ENCODE measurements at places on chromosomes 12 and 14.

GRCh38 chr14:95644981-95645380 lies 41.2 kb upstream of the TCL1B start:
- DNase-seq: no peak

GRCh38 chr12:12474931-12475795 lies 87.5 kb downstream of the DUSP16 start:
- DNase-seq: no peak

GRCh38 chr14:22388669-22389595 lies 200.1 kb downstream of the DAD1 start:
- DNase-seq: no peak

DNA sequence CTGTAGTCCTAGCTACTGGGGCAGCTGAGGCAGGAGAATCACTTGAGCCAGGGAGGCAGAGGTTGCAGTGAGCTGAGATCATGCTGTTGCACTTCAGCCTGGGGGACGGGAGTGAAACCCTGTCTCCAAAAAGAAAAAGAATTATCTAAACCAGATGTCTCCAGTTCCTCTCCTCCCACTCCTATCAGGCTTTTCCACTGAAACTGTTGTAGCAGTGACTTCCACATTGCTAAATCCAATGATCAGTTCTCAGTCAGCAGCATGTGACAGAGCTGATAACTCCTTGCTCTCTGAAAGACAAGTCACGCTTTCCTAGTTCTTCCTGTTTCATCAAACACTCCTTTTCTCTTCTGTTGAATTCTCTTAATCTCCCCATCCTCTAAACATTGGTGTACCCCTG lies 8.6 kb downstream of the SLC38A6 start:
- DNase-seq: no peak

- DNase-seq: no peak
Measured at GRCh38 chr12:112987561-112987960, 9.2 kb downstream of the OAS2 start.

DNA sequence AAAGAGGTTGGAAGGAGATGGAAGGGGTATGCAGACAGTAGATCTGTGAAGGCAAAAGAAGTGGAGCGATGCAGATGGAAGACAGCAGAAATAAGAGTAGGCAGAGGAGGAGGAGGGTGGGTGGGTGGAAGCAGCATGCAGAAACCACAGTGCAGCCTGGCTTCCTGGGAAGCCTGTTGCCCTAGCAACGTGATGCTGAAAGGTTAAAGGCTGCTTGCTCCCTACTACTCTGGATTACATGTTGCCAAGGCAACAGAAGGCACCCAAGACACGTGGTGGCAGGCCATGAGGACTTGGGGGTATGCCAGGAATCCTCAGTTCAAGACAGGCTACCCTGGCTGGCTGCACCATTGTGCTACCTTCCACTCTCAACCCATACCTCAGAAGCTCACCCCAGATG lies 129.6 kb downstream of the GRIN2B start:
- no peak for DNase-seq

- no peak for DNase-seq
Measured at GRCh38 chr14:37428954-37429353, 166.1 kb downstream of the FOXA1 start.

DNA sequence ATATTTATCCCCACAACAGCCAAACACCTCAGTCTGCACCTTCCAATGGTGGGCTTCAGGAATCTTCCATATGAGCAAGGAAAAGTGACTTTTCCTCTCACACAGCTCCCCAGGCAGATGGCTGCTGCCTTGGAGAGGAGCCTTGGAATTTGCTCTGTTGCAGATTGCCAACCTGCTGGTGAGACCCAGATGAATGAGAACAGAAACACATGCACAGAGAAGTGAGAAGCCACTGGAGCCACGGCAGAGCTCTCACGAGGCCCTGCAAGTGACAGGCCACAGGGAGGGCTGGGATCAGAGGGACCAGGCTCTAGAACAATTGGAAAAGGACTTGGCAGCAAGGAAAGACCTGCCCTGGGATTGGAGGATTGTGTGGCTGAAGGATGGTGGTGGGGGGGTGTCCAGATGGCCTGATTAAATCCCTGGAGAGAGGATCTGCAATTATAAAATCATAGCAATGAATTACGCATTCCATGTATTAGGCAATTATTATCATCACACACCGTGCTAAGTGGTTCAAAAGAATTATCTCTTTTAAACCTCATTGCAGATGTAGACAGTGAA lies 84.9 kb upstream of the PWP1 start:
- no peak for DNase-seq
